ENCODE measurements at places on chromosomes 13 and 19.

GRCh38 chr19:51784922-51785690 lies 9.9 kb upstream of the FPR3 start:
- H3K4me3 ChIP-seq: no peak overlapping the region
- H3K36me3 ChIP-seq: no peaks in the 10 kb centered on the region
- no peak for DNase-seq
- H3K27me3 ChIP-seq: peaks cover 24% of the 10 kb centered on the region
- H3K27ac ChIP-seq: no peak overlapping the region
- no peaks in the 10 kb centered on the region for H3K4me1 ChIP-seq

DNA sequence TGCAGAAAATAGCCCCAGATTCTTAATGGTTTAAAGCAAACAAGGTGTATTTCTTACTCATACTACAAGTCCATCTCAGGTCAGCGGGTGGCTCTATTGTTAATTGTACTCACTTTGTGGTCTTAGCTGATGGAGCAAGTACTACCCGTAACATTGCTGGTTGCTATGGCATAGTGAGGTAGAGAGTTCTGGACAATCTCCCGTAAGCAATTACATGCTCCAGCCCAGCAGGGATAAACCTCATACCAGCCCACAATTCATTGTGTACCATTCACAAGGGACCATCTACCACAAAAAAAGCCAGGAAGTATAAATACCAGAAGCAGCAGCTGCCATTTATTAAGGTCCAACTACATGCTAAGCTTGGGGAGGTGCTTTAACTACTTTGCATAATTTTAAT lies 167.1 kb downstream of the PCDH9 start:
- H3K4me1 ChIP-seq: no peaks in the 10 kb centered on the region
- H3K27ac ChIP-seq: no peak overlapping the region
- no peaks in the 10 kb centered on the region for H3K36me3 ChIP-seq
- H3K4me3 ChIP-seq: no peak overlapping the region
- no peaks in the 10 kb centered on the region for H3K27me3 ChIP-seq
- no peak for DNase-seq

DNA sequence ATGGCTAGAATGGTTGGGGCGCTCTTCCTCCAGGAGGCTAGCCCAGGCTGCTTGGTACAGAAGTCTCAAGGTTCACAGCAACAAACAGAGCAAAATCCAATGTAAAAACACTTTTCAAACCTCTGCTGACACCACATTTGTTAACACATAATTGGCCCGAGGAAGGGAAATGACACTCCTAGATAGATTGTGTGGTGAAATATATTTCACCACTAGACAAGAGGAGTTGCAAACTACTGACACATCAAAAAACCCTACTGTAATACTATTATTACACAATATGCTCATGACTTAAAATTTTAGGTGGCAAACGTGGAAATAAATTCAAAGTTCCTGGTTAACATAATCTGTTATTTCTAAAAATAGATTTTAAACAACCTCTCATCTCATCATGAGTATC lies 643.6 kb downstream of the PCDH9 start:
- no peaks in the 10 kb centered on the region for H3K4me1 ChIP-seq
- DNase-seq: no peak
- H3K36me3 ChIP-seq: no peaks in the 10 kb centered on the region
- H3K27ac ChIP-seq: no peak overlapping the region
- H3K27me3 ChIP-seq: no peaks in the 10 kb centered on the region

- no peaks in the 10 kb centered on the region for H3K36me3 ChIP-seq
- H3K4me1 ChIP-seq: no peaks in the 10 kb centered on the region
- H3K4me3 ChIP-seq: no peak overlapping the region
- peaks cover 1% of the 10 kb centered on the region for H3K27me3 ChIP-seq
- DNase-seq: no peak
Measured at GRCh38 chr13:53189162-53189561, 160.5 kb downstream of the OLFM4 start.

DNA sequence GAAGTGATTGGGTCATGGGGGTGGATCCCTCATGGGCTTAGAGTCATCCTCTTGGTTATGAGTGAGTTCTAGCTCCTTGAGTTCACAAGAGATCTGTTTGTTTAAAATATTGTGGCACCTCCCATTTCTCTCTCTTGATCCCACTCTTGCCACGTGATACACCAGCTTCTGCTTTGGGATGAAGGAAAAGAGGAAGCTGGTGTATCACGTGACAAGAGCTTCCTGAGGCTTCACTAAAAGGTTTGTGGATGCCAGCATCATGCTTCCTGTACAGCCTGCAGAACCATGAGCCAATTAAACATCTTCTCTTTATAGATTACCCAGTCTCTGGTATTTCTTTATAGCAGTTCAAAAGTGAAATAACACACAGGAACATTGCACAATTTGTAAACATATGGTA lies 352.5 kb upstream of the ATXN8OS start:
- H3K4me3 ChIP-seq: no peak overlapping the region
- no peaks in the 10 kb centered on the region for H3K27me3 ChIP-seq
- no peaks in the 10 kb centered on the region for H3K4me1 ChIP-seq
- no peak for DNase-seq
- no peaks in the 10 kb centered on the region for H3K36me3 ChIP-seq

DNA sequence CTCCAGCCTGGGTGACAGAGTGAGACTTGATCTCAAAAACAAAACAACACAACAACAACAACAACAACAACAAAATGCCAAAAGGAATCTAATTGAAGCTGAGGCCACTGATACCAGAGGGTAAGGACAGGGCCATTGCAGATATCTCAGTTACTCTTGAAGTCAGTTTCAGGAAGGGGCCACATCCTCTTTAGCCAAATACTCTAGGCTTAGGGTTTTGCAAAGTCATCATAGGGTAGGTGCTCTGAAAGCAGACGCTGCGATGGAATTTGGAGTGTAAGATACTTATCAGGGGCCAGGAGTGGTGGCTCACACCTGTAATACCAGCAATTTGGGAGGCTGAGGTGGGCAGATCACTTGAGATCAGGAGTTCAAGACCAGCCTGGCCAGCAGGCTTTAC lies 46.6 kb upstream of the UBAC2 start:
- no peaks in the 10 kb centered on the region for H3K36me3 ChIP-seq
- no peak for DNase-seq

DNA sequence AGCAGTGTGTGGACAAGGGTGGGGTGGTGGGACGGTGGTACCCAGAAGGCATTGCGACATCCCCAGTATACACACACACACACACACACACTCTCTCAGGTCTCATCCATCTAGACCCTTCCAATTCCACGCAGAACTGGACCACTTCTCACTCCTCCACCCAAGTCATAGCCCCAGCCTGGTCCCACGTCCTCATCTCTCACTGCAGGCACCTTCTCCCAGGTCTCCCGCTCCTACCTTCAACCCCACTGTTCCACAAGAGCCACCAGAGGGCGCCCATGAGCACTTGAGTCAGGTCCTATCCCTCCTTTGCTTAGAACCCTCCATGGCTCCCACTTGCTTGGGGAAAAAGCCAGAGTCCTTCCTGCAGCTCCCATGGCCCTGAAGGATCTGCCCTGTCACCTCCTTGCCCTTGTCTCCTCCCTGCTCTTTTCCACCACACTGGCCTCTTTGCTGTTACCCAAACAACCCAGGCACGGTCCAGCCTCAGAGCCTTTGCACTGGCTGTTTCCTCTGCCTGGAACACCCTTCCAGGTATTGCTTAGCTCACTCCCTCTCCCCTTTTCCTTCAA lies 62.6 kb downstream of the IER2 start:
- H3K27me3 ChIP-seq: no peaks in the 10 kb centered on the region
- H3K27ac ChIP-seq: peak overlapping the region; percentile 58
- peaks cover 42% of the 10 kb centered on the region for H3K4me1 ChIP-seq
- no peak overlapping the region for H3K4me3 ChIP-seq

DNA sequence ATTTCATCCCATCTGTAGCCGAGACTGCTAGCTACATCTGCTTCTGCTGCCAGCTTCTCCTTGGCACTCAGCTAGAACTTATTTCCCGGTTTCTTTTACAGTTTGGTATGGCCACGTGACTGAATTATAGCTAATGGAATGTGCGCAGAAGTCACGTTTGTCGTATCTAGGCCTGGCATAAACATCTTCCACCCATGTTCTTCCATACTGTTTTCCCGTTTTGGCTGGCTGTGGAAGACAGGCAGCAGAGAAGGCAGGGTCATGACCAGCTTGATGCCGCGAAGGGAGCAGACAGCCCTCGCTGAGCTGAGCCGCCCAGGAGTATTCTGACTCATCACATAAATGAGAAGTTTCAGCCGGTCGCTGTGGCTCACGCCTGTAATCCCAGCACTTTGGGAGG lies 186.7 kb downstream of the RFC3 start:
- H3K4me3 ChIP-seq: no peak overlapping the region
- H3K27me3 ChIP-seq: no peaks in the 10 kb centered on the region
- no peak overlapping the region for H3K27ac ChIP-seq
- H3K4me1 ChIP-seq: no peaks in the 10 kb centered on the region

GRCh38 chr19:47032171-47032811 lies 12.7 kb downstream of the NPAS1 start:
- H3K27ac ChIP-seq: no peak overlapping the region
- no peaks in the 10 kb centered on the region for H3K36me3 ChIP-seq
- peaks cover 32% of the 10 kb centered on the region for H3K27me3 ChIP-seq
- no peak overlapping the region for H3K4me3 ChIP-seq

DNA sequence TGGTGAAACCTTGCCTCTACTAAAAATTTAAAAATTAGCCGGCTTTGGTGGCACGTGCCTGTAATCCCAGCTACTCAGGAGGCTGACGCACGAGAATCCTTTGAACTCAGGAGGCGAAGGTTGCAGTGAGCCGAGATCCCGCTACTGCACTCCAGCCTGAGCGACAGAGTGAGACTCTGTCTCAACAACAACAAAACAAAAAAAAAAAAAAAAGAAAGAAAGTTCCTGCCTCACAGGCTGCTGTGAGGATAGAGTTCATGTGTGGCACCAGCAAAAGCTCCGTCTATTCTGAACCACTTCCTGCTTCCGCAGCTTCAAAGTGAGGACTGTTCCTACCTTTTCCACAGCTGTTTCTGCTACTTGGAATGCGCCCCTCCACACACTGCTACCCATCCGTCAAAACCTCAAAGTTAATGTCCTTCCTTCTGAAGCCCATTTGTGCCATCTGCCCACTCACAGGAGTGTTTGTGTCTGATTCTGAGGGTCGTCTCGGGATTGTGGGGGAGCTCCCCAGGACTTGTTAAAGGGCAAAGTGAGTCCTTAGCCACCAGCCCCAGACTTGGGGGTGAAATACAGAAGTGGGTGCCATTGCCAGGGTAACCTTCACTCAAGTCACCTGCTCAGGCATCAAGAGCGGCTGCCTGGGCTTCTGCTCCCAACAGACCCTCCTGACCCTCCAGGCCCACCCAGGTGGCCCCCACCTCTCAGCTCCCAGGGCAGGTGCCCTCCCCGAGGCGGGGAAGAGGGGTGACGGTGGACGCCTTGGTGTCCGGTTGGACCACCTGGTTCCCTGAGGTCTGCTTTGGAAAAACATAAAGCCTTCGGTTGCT lies 2.9 kb downstream of the MFSD12 start:
- no peaks in the 10 kb centered on the region for H3K27me3 ChIP-seq
- H3K4me3 ChIP-seq: peak overlapping the region; percentile 97
- peak; percentile 57 for DNase-seq
- peaks cover 49% of the 10 kb centered on the region for H3K4me1 ChIP-seq
- H3K27ac ChIP-seq: peak overlapping the region; percentile 94
- H3K36me3 ChIP-seq: no peaks in the 10 kb centered on the region

- H3K36me3 ChIP-seq: no peaks in the 10 kb centered on the region
- H3K4me3 ChIP-seq: no peak overlapping the region
- H3K27me3 ChIP-seq: peaks cover 6% of the 10 kb centered on the region
- no peak for DNase-seq
Measured at GRCh38 chr19:34645551-34645950, 31.4 kb downstream of the SCGB2B2 start.

- H3K4me3 ChIP-seq: no peak overlapping the region
- H3K36me3 ChIP-seq: peaks cover 23% of the 10 kb centered on the region
- H3K4me1 ChIP-seq: peaks cover 28% of the 10 kb centered on the region
- H3K27ac ChIP-seq: peak overlapping the region; percentile 41
Measured at GRCh38 chr13:98462946-98463345, 114.0 kb downstream of the STK24 start.

- H3K27me3 ChIP-seq: no peaks in the 10 kb centered on the region
- H3K4me1 ChIP-seq: peaks cover 7% of the 10 kb centered on the region
- no peak overlapping the region for H3K4me3 ChIP-seq
- no peak for DNase-seq
- H3K27ac ChIP-seq: no peak overlapping the region
Measured at GRCh38 chr19:38194061-38194701, 29.8 kb downstream of the DPF1 start.

- no peak for DNase-seq
- H3K27ac ChIP-seq: no peak overlapping the region
- H3K36me3 ChIP-seq: no peaks in the 10 kb centered on the region
- no peak overlapping the region for H3K4me3 ChIP-seq
- H3K4me1 ChIP-seq: no peaks in the 10 kb centered on the region
- H3K27me3 ChIP-seq: peaks cover 17% of the 10 kb centered on the region
Measured at GRCh38 chr13:46903748-46904147, 6.9 kb upstream of the HTR2A start.

DNA sequence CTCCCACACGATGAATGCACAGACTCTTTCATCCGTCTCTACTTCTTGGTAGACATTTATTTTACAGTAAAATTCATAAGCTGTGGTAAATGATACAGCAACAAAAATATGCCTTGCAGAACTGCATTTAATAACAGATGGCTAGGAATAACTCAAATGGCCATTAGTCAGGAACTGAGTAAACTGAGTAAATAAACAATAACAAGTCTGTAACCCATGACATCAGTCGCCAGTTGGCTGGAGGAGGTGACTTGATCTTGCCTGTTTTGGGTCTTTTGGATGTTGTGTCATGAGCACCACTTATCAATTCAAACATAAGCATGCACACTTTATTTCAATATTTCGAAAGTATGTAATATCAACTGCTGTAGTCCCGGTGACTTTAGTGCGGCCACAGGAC lies 632.6 kb upstream of the ARGLU1 start:
- no peak overlapping the region for H3K4me3 ChIP-seq
- no peak for DNase-seq
- no peaks in the 10 kb centered on the region for H3K27me3 ChIP-seq
- H3K27ac ChIP-seq: no peak overlapping the region
- H3K36me3 ChIP-seq: no peaks in the 10 kb centered on the region

DNA sequence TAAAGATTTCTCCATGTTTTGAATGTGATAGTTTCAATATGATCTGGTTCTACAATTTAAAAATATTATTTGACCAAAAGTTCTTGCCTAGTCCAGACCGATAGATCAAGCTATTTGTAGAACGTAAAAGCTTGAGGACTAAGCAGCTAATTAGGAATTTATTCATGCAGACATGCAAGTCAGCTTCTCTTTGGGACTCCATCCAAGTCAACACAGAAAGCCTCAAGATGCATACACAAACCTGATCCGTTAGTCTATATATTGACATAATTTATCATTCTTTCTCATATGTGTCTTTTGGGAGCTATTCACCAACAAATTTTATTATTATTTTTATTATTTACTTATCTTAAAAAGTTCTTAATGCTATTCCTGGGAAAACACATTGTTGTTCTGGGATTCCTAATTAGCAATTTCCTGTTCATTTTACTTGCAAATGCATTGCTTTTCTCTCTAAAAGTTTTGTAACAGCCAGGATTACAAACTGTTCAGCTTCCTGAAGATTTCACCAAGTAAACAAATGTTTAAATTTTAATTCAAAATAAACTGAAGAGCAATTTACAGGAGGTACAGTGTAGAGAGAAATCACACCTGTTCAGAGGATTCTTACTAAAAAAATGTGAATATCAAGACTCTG lies 375.3 kb downstream of the GPC5 start:
- no peak overlapping the region for H3K27ac ChIP-seq
- no peaks in the 10 kb centered on the region for H3K4me1 ChIP-seq
- H3K4me3 ChIP-seq: no peak overlapping the region
- H3K27me3 ChIP-seq: no peaks in the 10 kb centered on the region
- H3K36me3 ChIP-seq: no peaks in the 10 kb centered on the region

All from naive thymus-derived CD8-positive, alpha-beta T cell (primary cell).